ENCODE measurements at places on chromosomes 5 and 9. TPM values are rescaled to one million over a fixed set of nuclear protein-coding genes. Genes with fewer than 3 reads are reported as not detected.

GRCh38 chr5:83050723-83051340, 26.4 kb downstream of the TMEM167A start:
- no peak for DNase-seq

- DNase-seq = no peak
Observed at GRCh38 chr9:133705576-133705975, 32.6 kb downstream of the SARDH start.

CCDC69 gene
- total RNA-seq = 123 TPM

DNA sequence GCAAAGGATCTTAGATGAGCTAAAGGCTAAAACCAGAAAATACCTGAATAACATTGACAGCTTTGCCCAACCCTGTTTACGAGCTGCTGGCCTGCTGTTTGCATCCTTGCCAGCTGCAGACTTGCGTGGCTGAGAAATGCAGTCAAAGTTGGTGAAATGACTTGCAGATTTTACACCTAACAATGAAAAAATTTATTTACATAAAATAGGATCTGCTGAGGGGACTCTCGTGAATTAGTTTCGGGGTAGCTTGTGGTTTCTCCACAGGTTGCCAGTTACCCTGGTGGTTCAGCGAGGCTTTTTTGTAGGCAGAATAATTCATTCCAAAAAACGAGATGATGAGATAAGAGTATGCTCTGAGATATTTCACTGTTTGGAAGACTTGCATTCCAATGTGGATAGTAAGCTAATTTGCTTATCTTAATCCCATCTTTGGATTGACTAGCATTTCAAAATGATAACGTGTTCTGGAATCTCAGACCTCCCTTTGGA, 65.7 kb upstream of the FANCC start:
- no peak for DNase-seq

TTC33 gene
- 33.5 TPM for total RNA-seq

- DNase-seq = no peak
Observed at GRCh38 chr9:135152614-135153334, 65.3 kb downstream of the OLFM1 start.

- no peak for DNase-seq
Observed at GRCh38 chr5:35457912-35458823, 159.5 kb upstream of the SPEF2 start.

DNA sequence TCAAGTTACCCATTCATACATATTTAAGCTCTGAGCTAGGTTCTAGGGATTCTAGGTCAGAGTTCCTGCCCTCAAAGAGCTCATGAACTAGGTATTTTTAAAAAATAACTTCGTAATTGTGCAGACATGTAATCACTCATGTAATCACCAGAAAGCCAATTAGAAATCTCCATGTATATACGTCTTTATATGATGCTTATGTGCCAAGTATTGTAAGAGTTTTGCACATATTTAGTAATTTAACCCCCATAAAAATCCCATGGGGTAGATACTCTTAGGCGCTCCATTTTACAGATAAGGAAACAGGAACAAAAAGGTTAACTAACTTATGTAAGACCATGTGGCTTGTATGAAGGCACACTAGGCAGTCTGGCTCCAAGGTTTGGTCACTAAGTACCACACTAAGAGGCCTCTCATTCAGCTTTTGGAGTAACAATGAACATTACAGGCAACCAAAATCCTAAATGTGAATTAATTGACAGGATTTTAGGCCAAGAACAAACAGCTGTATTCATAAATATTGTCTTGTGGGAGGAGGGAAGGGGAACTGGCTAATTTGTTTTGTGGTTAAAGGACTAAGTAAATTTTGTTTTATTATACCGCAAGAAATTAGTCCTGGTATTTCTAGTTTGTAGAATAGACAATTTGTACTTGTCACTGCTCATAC, 1.7 kb upstream of the OTULINL start:
- DNase-seq = no peak

DNA sequence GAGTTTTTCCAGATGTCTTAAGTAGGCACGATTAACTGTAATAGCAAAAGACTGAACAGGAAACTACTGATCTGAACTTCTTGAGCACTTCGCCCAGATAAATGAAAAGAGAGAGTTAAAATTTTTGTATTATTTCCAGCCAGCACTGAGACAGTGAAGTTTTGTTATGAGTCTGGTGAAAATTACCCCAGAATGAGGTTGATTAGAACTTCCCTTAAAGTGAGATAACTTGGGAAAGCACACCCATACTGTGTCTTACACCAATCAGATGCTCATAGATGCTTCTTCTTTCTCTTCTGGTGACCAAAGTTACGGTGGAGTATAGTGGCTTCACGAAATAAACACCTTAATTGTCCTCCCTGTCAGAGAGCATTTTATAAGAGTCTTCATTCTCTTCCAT, 131.8 kb upstream of the SLC12A2 start:
- DNase-seq = no peak

DNA sequence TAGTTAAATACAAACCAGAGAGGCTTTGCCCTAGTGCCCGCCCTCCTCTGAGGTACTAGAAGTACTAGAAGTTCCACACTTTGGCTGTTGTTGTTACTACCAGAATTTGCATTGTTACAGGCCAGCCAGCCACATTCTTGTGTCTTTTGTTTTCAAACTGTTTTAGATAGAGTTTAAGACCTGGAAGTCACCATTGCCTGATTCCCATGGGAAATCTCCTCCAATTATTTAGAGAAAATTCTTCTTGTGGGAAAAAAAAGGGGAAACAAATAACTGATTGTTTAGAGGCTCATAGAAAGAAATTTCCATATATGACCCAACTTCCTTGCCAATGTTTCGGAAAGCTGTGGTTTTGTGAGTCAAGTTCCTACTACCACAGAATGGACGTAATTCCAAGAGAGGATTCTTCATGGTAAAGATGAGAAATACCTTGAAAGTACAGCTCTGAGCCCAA, 252.2 kb downstream of the GOLPH3 start:
- DNase-seq = no peak

INSYN2B gene
- total RNA-seq = 0.83 TPM

DNA sequence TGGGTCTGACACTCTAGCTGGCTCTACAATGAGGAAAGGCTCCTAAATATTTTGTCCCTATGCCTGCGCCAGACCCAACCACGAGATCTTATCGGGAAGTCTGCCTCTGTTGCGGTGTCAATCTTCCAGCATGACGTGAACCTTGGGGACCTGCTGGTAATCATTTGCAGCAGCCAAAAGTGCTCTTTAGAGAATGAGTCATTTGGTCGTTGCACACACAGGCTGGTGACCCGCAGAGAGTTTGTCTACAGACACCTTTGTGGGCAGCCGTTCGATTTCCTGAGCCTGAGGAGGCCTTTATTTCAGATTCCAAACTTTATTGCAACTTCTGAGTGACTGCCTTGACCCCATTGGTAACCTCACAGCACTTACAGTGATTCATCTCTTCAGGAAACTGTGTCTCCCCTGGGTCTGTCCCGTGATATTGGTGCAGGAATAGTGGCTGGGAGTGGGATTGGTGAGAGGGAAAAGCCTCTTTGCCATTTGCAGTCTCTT, 326.1 kb downstream of the NSG2 start:
- no peak for DNase-seq

- DNase-seq = peak; percentile 49
Observed at GRCh38 chr9:38018958-38019602, 49.9 kb downstream of the SHB start.

GRCh38 chr5:150847334-150847695, 994 bp downstream of the IRGM start:
- no peak for DNase-seq

- no peak for DNase-seq
Observed at GRCh38 chr5:123718238-123718637, 206.3 kb downstream of the CSNK1G3 start.

DNA sequence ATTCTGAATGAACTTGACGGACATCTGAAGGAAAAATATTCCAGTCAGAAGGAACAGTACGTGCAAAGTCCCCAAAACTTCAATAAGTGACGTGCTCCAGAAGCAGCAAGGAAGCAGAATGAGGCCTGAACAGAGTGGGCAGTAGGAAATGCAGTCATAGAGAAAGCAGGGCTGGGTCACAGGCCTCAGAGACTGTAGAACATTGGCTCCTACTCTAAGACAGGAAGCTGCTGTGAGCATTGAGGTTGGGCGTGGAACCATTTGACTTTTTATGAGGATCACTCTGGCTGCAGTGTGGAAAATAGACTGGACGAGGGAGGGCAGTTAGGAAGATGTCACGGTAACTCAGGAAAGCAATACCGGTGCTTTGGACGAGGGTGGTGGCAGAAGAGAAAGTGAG, 64.0 kb downstream of the DOCK8 start:
- no peak for DNase-seq

DNA sequence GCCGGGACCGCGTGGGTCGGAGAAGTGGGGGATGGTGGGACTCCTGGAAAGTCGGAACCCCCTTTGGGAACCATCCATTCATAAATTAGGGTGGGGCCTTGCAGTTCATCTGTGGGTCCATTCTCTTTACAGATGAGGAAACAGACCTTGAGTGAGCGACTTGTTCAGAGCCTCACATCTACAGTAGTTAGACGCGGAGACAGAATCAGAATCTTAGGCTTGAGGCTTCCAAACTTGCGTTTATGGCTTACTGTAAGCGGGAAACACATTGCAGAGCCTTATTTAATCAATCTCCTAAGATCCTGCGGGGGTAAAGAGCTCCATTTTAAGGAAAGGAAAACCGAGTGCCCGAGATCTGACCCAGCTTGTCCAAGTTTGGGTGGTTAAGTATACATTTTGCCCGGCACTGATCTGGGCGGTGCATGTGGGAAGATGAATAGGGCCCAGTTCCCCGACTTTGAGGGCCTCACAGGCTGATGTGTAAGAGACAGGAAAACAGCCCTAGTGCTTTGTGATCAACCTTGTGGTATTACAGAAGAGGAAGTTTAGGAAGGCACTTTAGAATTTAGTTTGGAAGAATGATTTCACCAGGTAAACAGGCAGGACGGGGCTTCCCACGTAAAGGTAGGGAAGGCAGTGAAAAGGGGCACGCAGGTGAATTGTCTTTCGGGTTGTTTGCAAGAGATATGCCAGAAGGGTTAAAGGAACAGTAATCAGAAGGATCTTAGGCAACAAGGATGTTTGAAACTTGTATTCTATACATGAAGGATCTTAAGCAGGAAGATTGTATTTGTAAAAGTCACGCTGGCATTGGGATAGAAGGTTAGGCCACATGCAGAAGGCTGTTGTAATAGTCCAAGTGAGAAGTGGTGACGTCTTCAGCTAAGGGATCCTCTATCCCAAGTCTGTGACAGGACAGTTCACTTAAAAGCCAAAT, 744 bp downstream of the TARS1 start:
- peak; percentile 65 for DNase-seq

CDHR2 gene
- total RNA-seq = 0.09 TPM

NSG2 gene
- 15.7 TPM for total RNA-seq

DNA sequence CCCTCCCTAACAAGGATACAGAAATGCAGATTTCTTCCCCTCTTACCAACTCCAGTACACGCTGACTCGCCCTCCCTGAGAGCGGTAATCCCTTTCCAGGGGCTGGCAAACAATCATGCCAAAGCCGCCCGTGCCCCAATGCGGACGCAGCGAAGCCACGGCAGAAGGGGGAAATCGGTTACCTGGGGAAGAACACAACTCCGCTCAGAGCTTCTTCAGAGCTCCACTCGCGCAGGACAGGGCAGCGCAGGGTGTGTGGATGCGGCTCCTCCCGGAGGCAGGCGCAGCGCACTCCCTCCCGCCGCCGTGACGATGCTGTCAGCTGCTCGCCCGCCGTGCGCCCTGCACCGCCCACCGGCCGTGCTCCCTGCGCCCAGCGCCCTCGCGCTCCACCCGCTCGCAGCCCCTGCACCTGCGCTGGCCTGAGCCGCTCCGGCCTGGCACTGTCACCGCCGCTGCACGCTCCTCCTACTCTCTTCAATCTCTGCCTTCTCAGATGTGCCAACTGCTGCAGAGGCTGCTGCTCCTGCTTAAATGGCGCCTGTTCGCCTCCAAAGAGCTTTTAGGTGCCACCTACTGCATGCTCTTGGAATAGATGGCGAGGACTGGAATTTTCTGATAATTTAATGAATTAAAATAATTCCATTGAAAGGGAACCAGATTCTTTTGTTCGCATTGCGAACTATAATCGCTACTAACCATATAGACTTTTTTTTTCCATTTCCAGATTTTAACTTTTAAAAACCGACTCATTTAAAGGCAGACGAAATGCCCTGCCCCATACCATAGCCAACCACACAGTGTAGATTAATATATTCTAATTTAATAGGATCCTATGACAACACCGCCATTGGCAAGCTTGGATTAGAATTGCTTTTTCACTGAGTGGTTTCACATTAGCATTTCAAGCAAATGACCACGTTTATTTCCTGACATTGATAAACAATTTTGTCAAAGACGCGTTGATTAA, at the start of gene DIRAS2:
TSS of gene DIRAS2 (minus strand) at position 255 of the 970 bp plus-strand sequence. CDS start 28,997 bp downstream, outside the sequence.
- peak; percentile 53 for DNase-seq

GRCh38 chr5:176739461-176740051, 70.8 kb upstream of the UNC5A start:
- no peak for DNase-seq

DNA sequence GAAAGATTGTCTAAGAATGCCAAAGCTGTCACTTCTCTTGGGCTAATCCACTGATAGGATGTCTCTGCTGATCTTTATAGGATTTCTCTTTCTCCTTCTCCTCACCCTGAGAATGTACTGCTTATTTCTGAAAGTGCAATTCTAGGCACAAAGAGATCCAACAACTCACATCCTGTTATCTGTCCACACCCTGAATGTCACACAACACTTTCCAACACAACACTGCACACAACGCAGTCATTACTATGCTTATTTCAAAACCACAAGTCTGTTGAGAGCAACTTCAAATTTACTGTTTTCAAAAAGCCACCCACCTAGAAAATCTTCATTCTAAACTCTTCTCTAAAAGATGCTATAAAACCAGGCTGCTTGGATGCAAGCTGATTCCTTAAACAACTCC, 215.0 kb downstream of the ROR2 start:
- no peak for DNase-seq

GRCh38 chr9:132040808-132041207, 38.9 kb downstream of the MED27 start:
- DNase-seq = no peak

DNA sequence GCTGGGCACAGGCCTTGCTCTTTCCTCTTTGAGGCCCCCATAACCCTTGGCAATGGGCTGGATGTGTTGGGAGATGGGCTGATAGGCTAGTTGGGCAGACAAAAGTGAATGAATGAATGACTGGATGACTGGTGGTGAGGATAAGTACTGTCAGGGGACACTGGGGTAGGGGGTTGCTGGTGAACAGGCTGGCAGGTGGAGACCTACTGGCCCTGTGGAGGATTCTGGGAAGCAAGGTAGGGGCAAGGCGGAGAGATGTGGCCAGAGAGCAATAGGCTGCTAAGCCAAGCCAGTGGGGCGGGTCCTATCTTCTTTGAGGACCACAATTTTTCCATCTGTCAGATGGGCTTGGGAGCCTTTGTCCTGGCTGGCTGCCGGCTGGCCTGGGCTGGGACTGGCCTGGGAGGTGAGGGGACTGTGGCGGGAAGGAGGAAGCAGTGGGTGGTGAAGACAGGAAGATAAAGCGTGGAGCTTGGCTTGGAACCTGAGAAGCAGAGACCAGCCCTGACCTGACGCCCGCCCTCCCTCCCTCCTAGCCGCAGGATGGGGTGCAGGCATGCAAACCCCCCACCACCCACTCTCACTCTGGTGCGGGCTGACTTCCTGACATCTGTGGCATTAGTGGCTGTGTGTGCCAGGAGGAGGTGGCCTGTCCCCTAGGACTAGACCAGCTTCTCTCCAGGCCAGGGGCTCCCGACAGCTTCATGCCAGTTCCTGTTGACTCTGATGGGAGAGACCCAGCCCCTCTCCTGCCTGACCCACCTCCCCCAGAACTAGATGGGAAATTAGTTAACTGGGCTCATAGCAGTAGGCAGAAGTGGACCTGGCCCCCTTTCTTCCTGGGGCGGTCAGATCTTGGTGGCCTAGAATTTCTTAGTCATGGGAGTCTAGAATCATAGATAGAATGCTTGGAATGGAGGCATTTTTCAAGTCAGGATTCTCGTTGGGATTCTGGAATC, 9.5 kb downstream of the CXXC5 start:
- no peak for DNase-seq

GRCh38 chr5:151234476-151235238, 10.8 kb upstream of the CCDC69 start:
- DNase-seq = peak; percentile 90

PCDHB11 gene
- total RNA-seq = 0.12 TPM
